ENCODE measurements at places on chromosomes 5 and 9.
A peak's percentile ranks its signal among the peaks of the same experiment; 100 is the strongest.

DNA sequence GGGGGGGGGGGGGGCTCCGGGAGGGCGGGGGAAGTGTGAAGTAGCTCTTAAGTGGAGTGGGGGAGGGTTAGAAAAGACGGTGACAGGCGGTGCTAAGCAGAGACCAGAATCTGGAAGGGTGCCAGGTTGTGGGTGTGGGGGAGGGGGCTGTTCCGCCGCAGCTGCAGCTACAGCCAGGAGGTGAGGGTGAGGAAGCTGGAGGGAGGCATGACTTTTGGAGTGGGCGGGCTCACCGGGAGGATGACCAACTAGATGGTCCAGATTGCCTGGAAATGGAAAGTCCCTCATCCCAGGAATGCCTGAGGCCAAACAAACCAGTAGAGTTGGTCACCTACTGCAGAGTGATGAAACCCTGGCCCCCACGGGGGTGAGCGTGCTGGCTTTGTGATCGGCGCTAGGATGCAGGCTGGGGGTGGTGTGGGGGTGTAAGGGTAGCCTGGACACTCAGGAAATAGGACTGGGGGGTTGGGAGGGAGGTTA lies 158.1 kb upstream of the SHB start:
- DNase-seq = peak; percentile 39

- no peak for DNase-seq
Measured at GRCh38 chr5:38569180-38569579, 12.7 kb upstream of the LIFR start.

DNA sequence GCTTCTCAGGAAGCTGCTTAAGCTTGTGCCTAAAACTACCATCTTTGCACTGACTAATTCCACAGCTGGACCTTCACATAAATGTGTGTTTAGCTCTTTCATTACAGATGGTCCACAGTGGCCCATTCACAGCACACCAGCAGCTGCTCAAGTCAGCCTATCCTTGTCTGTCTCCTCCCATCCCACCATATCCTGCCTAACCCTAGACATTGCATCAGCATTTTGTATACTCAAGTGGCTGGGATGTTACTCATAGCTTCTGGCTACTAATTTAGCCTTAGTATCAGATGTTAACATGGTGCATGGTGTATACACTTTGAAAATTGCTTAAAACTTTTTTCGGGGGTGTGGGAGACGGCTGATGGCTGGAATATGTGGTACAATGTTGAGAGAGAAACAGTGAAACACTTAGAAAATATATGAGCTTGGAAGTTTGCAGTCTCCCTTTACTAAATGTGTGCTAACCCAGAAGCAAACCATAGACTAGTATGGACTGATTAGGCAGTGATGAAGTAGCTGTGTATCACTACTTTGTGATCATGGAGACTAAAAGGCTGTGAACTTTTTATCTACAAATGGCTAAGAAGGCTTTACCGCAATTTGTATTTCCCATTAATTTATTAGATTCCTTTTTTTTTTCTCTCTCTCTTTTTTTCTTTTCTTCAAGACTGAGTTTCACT lies 83.1 kb downstream of the JMY start:
- DNase-seq = no peak

DNA sequence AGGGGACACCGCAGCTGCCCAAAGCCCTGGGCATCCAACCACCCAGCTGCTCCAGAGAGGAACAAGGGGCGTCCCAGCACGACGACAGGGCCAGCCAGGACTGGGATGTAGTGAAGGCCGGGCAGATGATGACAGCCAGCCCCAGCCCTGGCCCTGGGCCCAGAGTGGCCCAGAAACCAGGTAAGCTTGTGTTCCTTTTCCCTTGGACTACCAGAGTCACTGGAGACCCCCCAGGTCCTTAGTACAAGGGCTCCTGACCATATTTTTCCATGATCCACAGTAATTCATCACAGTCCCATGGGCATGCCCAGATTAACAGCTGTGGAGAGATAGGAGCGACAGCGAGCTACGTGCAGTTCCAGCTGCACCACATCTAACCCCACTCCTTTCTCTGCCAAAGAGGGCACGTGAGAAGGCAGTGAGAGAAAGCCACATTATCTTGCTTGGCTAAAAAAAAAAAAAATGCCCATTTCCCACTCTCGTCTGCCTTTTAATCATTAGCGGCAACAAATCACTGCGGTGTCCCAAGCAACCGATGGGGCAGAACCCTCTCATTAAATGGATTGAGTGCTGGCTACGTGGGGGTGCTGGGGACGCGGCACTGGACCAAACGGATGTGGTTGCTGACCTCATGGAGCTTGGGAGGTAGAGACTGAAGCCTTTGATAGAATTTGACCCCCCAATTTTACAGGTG lies 21.7 kb upstream of the SYNPO start:
- peak; percentile 71 for DNase-seq

DNA sequence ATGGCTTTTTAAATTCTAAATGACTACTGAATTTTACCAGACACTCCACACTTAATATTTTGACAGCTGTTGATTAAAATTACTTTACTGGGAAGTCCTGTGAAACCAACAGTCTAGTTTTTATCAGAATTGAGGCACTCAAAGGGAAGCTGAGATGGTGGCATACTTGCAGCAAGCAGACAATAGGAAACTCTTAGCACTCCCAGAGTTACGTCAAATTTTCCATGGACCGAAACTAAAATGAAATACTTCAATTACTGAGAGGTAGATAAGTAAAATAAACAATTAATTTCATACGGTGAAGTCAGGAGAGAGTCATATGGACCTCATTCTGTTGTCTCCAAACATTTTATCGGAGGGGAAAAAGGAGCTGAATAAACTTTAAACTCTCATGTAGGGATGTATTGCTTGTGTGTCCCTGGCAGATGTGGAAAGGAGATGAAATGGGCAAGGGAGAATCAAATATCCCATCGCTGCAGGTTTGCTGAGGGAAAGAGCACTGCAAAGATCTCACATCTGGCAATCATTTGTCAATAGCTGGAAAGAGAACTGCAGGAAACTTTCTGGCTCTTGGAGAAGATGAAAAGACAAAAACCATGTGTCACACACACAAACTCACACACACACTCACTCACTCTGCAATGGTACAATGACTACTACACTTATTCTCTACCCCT lies 189.4 kb downstream of the BNC2 start:
- no peak for DNase-seq

DNA sequence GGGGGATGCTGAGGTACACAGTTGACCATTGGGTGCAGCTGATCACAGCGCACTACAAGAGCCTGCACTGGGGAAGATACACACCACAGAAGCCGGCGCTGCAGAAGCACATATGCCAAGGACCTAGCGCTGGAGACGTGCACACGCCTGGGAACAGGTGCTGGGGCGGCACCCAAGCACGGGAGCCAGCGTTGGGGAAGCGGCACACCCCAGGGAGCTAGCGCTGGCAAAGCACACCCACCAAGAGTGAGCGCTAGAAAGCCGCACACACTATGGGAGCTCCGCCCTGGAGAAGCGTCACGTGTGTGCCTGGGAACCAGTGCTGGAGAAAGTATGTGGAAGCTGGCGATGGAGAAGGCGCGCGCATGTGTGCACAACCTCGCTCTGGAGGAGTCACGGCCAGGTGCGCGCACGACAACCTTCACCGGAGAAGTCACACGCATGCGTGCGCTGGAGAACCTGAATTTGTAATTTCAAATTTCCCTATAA lies 4.5 kb downstream of the FANCC start:
- peak; percentile 89 for DNase-seq

GRCh38 chr5:2840372-2840915 lies 89.0 kb upstream of the IRX2 start:
- DNase-seq = no peak

DNA sequence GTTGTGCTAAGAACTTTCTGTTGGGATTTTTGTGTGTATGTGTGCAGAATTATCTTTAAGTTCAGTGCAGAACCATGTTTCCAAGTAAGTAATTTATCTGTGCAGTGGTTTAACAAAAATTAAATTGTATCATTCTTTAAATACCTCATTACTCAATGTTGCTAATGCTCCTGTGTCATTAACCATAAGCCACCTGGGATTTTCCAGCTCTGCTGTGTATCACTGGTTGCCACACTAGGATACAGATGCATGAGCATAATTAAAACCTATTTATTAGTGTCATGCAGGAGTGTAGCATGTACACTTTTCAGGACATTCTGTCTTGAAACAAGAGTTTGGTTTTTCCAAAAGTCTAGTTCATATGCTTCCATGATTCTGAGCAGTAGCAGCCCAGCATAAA lies 120.4 kb upstream of the PTGER4 start:
- DNase-seq = no peak

GRCh38 chr5:145077028-145077427 lies 758.1 kb downstream of the PRELID2 start:
- no peak for DNase-seq

GRCh38 chr5:133193794-133194193 lies 142.0 kb downstream of the HSPA4 start:
- peak; percentile 56 for DNase-seq

- no peak for DNase-seq
Measured at GRCh38 chr5:157271740-157272271, 5.9 kb downstream of the CYFIP2 start.

DNA sequence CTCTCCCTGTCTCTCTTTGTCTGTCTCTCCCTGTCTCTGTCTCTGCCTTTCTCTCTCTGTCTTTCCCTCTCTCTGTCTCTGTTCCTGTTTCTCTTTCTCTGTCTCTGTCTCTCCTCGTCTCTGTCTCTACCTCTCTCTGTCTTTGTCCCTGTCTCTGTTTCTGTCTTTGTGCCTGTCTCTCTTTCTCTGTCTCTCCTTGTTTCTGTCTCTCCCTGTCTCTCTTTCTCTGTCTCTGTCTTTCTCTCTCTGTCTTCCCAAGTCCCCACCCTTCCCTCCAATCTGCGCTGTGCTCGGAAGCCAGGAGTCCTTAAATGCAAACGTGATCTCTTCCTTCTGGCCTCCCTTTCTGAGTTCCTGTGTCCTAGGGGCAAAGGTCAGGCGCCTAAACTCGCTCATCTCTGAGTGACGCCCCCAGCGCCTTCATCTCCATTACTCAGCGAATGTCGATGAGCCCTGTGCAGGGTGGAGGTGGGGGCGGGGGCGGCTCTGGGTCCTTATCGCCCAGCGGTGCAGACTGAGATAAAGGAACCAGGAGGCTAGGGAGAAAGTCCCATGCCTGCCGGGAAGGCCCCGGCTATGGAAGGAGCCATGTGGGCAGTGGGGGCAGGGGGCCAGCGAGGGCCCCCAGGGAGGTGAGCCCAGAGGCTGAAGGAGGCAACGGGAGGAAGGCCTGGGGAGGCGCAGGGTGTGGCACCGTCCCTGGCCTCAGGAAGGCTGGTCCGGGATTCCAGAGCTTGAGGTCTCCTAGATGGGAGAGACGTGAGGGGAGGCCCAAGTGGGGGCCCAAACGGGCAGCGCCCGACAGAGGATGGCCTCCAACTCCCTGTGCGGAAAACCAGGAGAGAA lies 1.5 kb upstream of the SLC6A19 start:
- peak; percentile 66 for DNase-seq

- DNase-seq = no peak
Measured at GRCh38 chr5:178499352-178499751, 90.8 kb downstream of the COL23A1 start.

DNA sequence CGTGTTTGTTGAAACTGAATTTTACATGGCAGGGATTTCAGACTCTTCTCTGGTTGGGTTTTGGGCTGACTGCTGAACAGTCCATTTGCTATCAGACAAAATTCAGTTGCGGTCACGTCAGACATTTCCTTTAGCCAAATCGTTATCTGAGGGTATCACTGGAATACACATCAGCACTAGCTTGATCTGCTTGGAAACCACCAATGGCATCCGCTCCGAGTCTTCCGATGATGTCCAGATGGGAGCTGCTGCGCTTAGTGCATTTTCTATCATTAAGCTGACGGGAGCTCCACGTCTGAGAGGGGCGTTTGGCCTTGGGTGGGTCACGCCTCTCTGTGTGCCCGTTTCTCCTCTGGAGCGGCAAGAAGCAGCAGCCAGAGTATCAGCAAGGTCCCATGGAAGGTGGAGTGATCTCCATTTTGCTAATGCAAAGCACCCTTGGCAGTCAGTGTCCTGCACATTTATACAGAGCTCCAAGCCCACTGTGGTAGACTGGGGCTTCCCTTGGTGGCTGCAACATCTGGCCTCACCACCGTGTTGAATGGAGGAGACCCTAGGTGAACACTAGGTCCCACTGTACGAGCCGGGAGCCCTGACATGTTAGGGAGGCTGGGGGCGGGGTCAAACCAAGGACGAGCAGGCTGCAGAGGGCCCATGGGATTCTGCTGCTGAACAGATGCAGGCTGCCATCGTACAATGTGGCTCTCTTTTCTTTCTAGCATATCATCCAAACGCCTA lies 134.6 kb upstream of the PHYKPL start:
- no peak for DNase-seq

GRCh38 chr9:122954253-122954691 lies 13.5 kb downstream of the RABGAP1 start:
- DNase-seq = no peak
